H4 (cell line): ENCODE measurements at places on chromosomes 7 and 10. TPM values are rescaled to one million over a fixed set of nuclear protein-coding genes. Genes with fewer than 3 reads are reported as not detected.
A peak's percentile ranks its signal among the peaks of the same experiment; 100 is the strongest.

DNA sequence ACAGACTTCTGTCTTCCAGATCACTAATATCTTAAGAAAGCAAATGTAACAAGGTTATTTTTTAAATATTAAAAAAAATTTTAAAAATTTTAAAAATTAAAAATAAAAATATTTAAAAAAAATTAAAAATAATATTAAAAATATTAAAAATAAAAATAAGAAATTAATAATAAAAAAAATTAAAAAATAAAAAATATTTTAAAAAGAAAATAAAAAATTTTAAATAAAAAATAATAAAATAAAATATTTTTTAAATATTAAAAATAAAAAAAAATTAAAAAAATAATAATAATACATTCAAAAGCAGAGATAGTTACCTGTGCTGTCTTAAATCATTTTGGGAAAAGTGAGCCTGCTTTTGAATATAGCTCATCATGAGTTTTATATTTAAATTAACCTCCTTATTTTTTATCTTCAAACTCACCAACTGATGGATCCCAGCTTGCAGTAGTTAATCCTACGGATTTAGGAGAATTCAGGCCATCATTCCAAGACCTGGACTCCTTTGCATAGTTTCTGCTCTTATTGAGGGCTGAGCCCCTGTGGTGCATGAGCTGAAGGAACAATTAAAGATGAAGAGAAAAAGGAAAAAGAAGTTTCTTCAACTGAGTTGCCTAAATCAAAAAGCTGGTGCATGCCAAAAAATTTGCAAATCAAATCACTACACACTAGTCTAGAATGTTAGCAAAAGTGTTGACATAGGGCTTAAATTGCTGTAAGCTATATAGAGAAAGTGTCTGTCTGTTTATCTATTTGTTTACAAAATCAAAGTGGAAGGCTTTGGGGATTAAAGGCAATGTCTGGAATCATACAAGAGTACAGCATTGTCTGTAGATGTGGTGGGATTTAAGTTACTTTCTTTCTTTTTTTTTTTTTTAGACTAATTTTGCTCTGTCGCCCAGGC is 50.5 kb upstream of the ZNF438 start:
- no peak for DNase-seq

GRCh38 chr10:61904733-61905725 is 3.5 kb downstream of the ARID5B start:
- DNase-seq = peak; percentile 80

DNA sequence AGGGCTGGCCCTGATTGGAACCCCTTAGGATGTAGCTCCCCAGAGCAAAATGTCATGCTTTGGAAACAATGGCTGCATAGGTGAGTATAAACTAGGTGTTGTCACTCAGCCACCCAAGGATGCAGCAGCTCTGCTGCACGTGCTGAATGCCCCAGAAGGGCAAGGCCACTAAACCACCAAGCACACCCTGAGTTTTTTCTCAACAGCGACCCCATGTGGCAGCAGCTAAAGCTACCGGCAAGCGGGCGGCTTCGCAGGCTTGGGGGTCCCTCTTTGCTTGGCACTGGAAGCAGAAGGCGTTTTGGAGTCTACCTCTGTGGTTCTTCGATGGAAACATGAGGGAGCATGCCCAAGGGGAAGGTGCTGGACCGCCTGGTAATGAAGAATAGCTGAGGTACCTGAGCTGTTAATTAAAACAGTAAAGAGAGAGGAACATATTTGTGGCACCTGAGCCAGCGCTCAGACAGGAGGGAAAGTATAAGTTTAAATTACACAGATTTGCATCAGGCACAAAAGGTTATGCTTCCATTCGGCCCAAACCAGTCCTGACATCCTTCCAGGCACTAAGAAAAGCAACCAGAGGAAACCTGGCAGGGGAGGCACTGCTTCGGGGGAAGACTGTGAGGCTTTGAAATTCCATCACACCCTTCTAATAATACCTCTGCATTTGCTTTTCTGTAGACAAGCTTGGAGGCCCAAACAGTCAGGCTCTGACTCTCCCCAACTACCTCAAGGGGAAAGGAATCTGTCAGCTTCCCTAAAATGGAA is 152.1 kb downstream of the GFRA1 start:
- no peak for DNase-seq

DNA sequence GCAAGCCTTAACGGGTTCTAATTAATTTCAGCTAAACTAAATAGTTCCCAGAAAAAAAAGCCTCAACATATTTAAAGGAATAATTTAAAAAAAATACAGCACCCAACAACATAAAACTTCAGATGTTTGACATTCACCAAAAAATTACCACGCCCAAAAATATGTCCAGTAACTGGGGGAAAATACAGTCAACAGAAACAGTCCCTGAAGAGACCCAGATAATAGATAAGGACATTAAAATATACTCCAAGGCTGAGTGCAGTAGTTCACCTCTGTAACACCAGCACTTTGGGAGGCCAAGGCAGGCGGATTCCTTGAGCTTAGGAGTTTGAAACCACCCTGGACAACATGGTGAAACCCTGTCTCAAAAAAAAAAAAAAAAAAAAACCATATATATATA is 78.0 kb downstream of the BTAF1 start:
- DNase-seq = no peak

- DNase-seq = no peak
These were observed 24.4 kb downstream of the CPED1 start for GRCh38 chr7:121012919-121013318.

DNA sequence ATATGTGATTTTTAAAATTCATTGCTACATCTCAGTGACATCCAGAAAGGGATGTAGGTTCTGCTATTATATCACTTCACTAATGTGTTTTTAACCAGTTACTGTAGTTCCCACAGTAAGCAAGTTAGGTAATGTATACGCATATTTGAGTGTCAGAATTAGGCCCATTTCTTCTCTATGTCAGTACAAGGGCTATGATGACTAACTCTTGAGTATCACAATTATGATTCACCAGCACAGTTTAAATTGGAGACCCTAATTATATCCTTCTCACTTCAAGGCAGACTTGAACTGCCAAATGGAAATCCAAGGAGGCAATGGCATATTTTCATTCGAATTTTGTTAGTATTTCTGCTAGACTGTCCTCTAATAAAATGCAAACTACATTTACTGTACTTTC is 23.6 kb downstream of the BZW2 start:
- DNase-seq = no peak

DNA sequence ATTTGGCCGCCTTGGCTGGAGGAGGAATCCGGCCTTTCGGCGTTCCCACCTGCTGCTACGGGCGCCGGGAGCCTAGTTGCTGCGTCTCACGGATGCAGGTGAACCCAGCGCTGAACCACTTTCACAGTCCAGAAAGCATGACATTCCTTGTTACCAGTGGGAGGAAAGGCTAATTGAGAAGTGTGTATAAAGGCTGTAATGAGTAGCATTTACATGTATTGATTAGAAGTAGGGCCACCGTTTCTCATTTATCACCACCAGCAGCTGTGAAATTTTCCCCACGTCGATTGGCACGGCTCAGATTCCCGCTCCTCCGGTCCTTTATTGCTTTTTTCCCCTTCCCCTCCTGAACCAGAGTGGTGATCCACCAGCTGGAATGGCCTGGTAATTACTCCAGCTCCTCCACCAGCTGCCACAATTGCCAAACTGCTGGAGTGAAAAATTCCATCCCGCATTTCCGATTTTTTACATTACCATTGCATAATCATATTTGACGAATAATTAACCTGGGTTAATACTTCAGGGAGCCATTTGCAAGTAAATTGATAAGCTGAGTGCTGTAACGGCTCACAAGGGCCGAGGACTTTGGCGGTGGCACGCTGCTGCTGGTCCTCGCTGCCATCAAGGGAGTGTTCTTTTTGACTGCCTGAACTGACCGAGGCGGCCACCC is 153.3 kb downstream of the POU6F2 start:
- no peak for DNase-seq

DNA sequence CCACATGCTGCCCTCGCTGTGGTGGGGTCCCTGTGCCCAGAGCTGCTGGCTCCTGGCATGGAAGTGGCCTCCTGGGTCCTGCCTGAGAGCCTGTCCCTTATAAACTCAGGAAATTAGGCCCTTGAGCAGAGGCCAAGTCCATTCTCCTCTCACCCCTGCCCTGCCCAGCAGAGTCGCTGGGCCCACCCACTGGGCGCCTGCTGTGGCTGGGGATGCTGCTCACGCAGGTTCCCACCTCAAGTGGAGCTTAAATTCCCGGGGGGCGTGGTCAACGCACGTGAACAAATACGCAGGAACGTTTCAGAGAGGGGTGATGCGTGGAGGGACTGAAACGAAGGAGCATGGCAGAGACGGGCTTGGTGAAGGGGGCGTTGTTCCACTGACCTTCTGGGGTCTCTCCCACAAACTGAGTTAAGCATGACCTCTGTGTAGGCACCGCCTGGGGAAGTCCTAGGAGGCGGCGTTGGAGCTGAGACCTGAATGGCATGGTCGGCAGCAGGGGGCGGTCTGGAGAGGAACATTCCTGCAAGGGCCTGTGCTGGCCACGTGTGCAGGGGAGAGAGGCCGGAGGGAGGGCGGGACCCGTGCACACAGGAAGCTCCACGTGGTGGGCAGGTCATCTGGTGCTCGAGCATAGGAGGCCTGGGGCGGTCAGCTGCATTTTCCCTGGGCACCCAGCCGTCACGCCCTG is 27.9 kb downstream of the FAM20C start:
- DNase-seq = peak; percentile 79

ZNF804B gene
- total RNA-seq = 0.10 and 0.17 TPM in 2 replicates

DNA sequence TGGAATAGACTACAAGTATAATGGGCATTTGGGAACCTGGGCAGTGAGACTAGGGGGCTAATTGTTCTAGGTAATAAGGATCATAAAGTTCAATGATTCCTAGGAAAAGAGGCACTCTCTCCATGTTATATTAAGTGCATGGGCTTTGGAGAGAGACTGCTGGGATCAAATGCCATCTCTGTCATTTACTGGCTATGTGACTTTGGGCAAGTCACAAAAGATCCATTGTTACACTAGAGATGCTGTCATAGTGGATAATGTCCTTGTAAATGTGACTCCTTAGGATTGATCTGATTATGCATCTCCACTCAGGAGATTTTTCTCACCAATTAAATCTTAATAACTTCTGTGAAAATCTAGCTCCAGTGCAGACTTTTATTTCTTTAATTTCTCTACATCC is 156.3 kb upstream of the CACNA2D1 start:
- no peak for DNase-seq

ARMC3 gene
- not detected in 2 replicates for total RNA-seq

LRIT1 gene
- not detected in 2 replicates for total RNA-seq

CALHM3 gene
- total RNA-seq = 0.23 TPM in 1 of 2 replicates, not detected in the other

DNA sequence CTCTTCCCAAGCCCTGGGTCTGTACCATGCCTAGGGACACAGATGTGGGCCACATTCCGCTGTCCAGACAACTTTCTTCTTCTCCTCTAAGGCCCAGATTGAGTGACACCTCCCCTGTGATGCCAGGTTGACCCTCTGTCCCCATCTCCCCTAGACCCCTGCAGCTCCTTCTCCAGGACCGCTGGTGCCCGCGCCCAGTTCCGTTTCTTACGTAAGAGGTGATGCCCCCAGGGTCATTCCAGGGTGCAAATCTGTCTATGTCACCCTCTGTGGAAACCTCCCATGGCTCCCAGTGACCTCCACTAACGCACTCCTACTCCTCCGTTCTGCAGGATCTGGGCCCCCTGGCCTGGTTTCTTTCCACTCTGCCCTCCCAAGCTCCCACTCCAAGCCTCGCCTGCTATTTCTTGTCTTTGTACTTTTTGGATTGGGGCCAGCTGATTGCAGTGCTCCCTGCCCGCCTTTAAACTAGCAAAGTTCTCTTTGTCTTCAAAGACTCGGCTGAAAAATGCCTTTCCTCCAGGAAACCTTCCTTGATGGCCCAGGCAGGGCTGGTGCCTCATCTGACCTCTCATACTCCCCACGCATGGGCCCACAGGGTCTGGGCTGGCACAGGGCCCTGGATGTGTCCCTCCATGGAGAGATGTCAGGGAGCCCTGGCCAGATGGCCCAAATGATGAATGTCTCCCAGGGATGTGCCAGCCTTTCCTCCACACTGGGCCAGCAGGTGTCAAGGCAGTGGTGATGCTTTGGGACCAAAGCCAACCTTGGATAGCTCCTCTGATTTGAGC is 21.3 kb upstream of the ELN start:
- no peak for DNase-seq

DNA sequence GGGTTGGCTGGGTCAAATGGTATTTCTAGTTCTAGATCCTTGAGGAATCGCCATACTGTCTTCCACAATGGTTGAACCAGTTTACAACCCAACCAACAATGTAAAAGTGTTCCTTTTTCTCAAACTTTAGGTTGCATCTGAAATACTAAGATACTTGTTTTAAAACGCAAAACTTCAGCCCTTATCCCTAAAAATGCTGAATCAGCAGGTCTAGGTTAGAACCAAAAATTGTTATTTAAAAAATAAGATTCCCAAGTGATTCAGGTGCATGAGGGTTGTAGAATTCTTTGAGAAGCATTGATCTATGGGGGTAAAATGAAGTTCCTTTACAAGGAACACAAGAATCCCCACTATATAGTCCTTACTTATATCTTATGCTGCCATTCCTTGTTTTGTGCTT is 56.5 kb upstream of the BICC1 start:
- no peak for DNase-seq
